ENCODE measurements at places on chromosomes 6 and 20.

DNA sequence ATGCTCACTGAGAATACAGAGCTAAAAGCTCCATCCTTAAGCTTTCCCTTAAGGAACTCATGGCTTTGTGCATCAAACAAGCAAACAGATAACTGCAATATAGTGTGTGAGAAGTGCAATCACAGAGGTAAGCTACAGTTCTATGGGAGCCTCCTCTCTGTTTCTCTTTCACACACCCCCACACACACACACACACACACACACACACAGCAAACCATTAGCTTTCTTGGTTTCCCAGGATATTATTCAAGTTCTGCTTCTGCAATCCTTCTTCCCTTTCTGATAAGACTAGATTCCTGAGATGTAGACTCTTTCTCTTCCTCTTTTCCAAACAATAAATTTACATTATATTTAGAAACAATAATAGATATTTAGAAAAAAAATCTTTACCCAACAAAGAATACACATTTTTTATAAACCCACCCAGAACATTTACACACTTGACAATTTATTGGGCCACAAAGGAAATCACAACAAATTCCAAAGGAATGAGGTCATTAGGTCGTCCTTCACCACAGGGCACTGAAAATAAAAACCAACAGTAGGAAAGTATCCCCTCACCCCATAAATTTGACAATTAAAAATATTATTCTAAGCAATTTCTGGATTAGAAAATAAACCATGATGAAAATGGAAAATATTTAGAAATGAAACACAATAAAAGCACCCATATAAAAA, 9.3 kb upstream of the GFOD1 start:
- no peak for DNase-seq

GRCh38 chr6:138484018-138484731, 15.1 kb downstream of the NHSL1 start:
- DNase-seq: no peak

- no peak for DNase-seq
Measured at GRCh38 chr6:22737331-22737730, 168.0 kb downstream of the HDGFL1 start.

GRCh38 chr6:14734416-14735340, 511.2 kb upstream of the JARID2 start:
- no peak for DNase-seq

DNA sequence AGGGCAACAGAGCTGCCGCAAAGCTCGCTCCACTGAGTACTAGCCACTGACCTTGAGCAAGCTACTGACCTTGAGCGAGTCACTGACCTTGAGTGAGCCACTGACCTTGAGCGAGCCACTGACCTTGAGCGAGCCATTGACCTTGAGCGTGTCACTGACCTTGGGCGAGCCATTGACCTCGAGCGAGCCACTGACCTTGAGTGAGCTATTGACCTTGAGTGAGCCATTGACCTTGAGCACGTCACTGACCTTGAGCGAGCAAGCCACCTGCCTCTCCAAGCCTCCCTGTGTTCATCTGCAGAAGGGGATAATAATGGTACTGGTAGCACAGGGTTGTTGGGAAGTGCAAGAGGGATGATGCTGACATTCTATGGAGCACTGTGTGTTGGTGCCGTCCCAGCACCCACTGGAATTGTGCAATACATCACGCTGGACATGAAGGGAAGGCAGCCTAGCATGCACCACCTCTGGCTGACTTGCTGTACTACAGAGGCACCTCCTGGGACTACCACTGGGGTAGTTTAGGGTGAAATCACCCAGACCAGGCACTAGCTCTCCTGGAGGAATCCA, 60.2 kb downstream of the CTCFL start:
- no peak for DNase-seq

DNA sequence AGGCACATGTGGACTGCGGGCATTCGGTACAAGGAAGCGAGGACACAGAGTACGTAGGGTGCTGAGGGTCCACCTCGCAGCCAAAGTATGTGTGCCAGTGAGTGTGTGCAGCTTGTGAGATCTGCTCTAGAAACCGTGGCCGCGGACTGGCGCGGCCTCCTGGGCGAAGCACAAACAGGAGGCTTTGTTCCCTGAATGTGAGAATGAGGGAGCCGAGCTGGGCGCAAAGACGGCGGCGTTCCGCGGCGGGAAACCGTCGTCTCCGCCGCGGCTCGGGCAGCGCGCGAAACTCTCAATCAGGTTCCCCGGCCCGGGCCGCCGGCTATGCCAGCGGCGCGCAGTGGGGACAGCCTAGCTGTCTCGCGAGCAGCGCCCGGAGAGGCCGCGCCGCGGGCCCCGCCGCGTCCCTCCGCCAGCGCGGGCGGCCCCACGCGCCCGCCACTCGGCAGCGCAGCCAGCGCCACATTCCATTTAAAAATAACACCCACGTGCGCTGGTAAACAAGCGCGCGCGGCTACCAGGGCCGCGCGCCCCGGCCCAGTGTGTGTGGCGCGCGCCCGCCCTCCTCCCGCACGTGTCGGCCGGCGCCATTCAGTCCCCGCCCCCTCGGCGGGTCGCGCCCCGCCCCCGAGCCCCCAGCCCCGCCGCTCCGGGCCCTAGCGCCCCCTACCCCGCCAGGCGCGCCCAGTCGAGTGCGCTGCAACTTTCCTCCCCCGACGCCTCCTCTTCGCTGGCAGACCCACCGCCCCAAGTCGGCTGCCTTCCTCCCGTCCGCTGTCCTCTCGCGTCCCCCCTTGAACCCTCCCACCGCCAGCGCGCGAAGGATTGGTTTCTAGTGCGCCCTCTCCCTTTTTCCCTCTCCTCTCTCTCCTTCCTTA, 3.0 kb upstream of the FOXO3 start:
- DNase-seq: peak; percentile 93

DNA sequence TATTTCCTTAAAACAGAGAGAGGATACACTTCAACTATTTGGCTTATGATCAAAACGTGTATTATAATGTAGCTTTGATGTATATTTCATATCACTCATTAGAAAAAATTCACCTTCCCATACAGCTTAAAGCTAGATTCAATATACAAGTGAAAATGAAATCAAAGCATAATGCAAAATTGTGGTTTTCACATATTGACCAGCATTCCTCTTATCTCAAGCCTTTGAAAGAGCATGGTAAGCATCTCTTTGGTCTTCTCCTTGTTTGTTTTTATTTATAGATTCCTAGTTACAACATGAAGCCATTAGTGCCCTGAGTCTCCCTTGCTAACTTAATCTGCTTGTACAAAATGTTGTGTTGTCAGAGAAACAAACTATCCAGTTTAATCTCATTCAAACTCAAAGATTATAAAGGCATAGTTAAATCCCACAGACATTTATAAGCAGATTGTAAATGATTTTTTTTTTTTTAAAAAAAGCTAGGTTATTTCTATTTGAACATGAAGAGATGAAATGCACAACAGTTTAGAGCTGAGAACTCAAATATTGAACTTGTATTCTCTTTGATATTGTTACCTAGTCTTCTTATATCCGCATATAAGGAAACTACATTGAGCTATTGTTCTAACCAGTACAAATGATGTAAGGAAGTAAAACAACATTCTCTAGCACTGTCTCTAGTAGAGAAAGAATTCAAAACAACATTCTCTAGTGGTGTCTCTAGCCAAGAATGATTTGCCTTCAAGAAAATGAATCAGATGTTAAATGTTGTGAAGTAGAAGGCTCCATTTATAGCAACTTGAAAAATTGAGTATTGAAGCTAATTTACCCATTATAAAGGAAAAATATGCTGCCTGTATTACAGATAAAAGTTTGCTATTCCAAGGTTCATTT, 31.2 kb upstream of the SMIM28 start:
- no peak for DNase-seq

GRCh38 chr20:5267092-5267491, 49.7 kb downstream of the PROKR2 start:
- no peak for DNase-seq

DNA sequence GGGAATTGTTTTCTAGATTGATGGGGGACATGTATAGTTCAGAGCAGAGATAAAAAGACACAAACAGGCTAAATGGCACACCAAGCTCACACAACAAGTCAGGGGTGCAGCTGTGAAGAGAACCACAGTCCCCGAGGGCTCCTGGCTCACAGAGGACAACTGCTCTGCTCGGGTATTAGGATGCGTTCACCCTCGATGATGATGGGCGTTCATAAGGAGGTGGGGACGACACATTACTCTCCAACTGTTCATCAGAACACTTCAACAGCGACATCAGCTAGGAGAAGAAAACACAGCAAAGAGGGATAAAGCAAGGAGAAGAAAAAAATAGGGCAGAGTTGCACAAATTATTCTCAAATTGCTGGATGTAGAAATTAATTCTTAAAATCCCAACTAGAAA, 174.8 kb upstream of the RREB1 start:
- DNase-seq: no peak

DNA sequence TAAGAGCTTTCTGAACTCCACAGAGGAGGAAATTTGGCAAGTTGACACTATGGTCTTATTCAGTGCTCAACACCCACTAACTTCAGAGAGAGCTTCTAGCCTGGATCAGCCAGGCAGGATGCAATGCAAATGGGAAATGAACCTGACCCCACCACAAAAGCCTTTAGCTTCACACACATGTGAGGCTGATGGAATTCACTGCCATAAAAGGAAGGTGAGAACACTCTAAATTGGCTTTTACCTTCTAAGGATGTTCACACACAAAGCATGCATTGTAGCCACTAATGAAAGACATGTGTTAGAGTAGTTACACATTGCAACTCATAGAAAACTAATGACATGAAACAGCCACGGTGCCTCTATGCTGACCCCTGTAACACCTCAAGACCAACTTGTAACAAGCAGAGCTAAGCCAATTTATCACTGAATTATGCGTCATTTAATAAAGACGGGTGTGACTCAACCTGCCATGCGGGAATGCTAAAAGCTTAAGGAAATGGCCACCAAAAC, 262.1 kb downstream of the HACE1 start:
- no peak for DNase-seq

DNA sequence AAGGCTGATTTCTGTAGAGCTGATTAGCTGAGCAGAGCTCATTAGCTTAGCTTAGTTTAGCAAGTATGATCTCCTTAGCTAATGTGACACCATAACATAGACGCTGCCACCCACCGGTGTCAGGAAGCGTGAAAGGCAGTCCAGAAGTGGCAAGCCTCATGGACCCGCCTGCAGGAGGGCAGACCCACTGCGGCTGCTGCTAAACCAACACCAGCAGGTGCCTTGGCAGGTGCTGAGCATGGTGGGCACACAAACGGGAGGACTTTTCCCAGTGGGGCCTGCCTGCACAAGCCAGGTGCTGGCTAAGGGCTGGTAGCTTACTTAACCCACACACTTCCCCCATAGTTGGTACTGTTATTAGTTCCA, 22.7 kb downstream of the ZDHHC14 start:
- no peak for DNase-seq

DNA sequence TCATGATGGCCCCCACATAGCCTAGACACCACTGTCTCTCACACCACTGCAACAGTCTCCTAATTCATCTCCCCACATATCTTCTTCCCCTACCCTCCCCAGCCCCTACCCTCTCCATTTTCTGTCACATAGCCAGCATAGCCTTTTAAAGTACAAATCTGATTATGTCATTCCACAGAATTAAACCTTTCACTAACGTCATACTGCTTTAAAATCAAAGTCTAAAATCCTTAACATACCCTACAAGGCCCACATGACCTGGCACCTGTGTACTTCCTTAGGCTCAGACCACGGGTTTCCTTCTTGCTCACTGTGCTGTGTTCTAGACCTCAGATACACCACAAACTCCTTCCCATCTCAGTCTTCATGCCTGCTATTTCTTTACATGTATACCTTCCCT, 5.9 kb downstream of the OSTM1 start:
- no peak for DNase-seq

- DNase-seq: no peak
Measured at GRCh38 chr20:4787820-4788219, 66.1 kb downstream of the PRND start.

- no peak for DNase-seq
Measured at GRCh38 chr6:129351807-129352206, 358.2 kb downstream of the ARHGAP18 start.

GRCh38 chr6:159902620-159903019, 11.8 kb downstream of the MAS1 start:
- DNase-seq: no peak

- no peak for DNase-seq
Measured at GRCh38 chr20:35196313-35196712, 24.4 kb downstream of the PROCR start.

- DNase-seq: no peak
Measured at GRCh38 chr6:136751522-136751956, 40.7 kb downstream of the MAP3K5 start.

DNA sequence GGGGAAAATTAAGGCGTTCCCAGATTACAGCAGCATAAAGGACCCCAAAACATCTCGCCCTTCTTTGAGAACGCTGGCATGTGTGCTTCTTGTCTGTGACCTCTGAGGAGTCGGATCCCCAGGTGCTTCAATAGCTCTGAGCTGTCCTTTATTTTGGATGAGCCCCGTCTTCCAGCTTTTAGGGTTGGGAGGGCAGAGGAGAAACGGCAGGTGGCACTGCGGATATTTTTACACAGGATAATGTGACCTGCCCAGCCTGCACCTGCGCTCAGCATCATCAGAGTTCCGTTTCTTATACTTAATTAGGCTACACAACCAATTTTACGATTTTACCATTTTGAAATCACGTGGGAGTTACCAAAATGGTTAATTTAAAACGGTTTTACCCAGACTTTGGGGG, 147.7 kb upstream of the RPS6KA2 start:
- DNase-seq: no peak

DNA sequence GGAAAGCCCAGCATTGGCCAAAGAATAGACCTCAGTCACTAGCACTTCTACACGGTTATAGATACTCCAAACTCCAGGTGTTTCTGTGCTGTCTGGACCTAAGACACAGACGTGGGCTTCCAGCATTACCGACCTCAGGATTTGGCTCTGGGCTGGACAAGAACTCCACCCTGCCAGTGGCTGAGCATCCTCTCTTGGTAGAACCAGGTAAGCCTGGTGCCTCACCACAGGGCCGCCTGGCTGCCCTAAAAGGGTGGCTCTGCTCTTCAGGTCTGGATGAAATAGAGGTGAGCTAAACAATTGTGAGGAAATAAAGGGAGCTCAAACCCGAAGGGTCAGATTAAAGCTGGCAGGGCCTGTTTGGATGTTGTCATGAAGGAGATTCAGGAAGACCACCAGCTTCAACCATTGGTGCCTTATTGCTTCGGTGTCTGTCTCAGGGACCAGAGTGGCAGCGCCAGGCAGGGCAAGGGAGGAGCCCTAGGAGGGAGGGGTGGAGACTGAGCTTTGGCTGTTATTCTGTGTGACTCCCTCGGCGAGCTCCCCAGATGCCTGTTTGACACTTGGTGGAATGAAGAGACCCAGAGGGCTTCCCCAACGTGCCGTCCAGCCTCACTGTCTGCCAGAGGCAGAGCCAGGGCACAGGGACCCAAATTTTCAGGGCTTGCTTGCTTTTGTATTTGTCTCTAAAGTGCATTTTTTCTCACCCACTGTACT, 8.6 kb downstream of the SYNDIG1 start:
- DNase-seq: no peak
